Colonic mucosa (tissue), 4 donors: ENCODE measurements at places on chromosomes 12 and 14. TPM values are rescaled to one million over a fixed set of nuclear protein-coding genes. Genes with fewer than 3 reads are reported as not detected.

The SIX6 gene
- not detected for total RNA-seq

The TAS2R46 gene
- 0.48 TPM for total RNA-seq

The MAP3K9 gene
- 10.6 TPM for total RNA-seq

The SLC25A21 gene
- total RNA-seq = 0.82 TPM

The YEATS4 gene
- total RNA-seq = 18.2 TPM

The TMEM233 gene
- total RNA-seq = 0.10 TPM

The ABCC9 gene
- 5.0 TPM for total RNA-seq

The RNASE4 gene
- 41.5 TPM for total RNA-seq

DNA sequence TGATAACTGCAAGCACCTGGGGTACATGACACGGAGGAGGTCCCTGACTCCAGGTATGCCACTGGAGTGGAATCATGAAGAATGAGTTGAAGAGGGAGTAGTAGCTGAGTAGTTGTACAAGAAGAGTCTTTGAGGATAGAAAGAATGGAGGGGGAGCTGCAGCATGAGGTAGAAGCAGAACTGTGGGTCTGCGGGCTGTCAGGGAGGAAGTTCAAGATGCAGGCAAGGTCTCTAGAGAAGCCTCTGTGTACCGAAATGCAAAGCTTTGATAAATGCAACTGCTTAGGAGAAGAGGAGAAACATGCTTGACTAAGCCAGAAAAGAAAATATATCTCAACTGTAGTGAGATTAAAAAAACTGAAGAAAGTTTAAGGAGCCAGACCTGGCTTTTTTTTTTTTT is 91.5 kb downstream of the CPNE8 start:
- no peaks in the 10 kb centered on the region for H3K27me3 ChIP-seq
- H3K27ac ChIP-seq = no peak overlapping the region
- no peaks in the 10 kb centered on the region for H3K4me1 ChIP-seq

GRCh38 chr12:109831365-109831764 is 1.8 kb downstream of the TRPV4 start:
- H3K27me3 ChIP-seq = peaks cover 7% of the 10 kb centered on the region
- no peak overlapping the region for H3K27ac ChIP-seq
- DNase-seq = no peak
- no peaks in the 10 kb centered on the region for H3K4me1 ChIP-seq
- H3K36me3 ChIP-seq = no peaks in the 10 kb centered on the region

DNA sequence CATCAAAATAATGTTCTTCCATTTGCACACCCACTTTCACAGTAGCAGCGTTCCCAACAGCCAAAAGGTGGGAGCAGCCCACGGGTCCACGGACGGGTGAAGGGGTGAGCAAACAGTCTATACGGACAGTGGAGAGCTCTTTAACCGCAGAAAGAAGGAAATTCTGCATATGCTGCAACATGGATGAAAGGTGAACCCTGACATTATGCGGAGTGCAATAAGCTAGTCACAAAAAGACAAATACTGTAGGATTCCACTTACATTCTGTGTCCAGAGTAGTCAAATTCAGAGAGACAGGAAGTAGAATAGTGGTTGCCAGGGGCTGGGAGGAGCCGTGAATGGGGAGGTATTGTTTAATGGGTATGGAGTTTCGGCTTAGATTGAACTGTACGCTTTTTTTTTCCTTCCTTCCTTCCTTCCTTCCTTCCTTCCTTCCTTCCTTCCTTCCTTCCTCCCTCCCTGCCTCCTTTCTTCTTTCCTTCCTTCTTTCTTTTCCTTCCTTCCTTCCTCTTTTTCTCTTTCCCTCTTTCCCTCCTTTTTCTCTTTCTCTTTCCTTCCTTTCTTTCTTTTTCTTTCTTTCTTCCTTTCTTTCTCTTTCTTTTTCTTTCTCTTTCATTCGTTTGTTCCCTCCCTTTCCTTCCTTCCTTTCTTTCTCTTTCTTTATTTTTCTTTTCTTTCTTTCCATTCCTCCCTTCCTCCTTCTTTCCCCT is 15.8 kb upstream of the ANKRD9 start:
- peak; percentile 70 for DNase-seq
- no peaks in the 10 kb centered on the region for H3K36me3 ChIP-seq
- peak overlapping the region; percentile 33 for H3K4me3 ChIP-seq
- peaks cover 15% of the 10 kb centered on the region for H3K4me1 ChIP-seq
- no peaks in the 10 kb centered on the region for H3K27me3 ChIP-seq

- no peaks in the 10 kb centered on the region for H3K36me3 ChIP-seq
- no peak overlapping the region for H3K27ac ChIP-seq
- no peak for DNase-seq
- no peaks in the 10 kb centered on the region for H3K4me1 ChIP-seq
- H3K27me3 ChIP-seq = no peaks in the 10 kb centered on the region
- H3K4me3 ChIP-seq = no peak overlapping the region
Observed at GRCh38 chr12:126447346-126447745, 1382.1 kb downstream of the AACS start.

- no peak overlapping the region for H3K27ac ChIP-seq
- peak; percentile 50 for DNase-seq
- no peaks in the 10 kb centered on the region for H3K4me1 ChIP-seq
- no peak overlapping the region for H3K4me3 ChIP-seq
- H3K36me3 ChIP-seq = no peaks in the 10 kb centered on the region
Observed at GRCh38 chr14:102584871-102585869, 7.3 kb upstream of the RCOR1 start.

DNA sequence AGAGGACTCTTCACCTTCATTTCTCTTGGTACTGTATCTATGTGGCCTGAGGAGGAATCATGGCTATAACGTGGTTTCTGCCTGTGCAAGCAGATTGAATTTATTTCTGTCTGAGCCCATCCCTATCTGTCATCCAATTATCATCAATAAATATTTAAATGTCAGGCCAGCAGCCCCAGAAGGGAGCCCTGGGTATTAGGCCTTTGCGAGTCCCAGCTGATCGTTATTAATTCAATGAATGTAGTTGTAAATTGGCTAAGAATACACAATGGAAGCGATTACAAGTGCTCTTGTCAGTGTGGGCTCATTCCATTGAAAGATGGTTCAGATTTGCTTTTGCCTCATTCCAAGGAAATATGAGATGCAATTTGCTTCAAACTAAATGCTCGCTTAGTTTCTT is 142.0 kb downstream of the KTN1 start:
- H3K4me1 ChIP-seq = no peaks in the 10 kb centered on the region
- no peaks in the 10 kb centered on the region for H3K36me3 ChIP-seq
- no peaks in the 10 kb centered on the region for H3K27me3 ChIP-seq
- no peak overlapping the region for H3K4me3 ChIP-seq

- no peak overlapping the region for H3K4me3 ChIP-seq
- H3K27ac ChIP-seq = no peak overlapping the region
- DNase-seq = no peak
- H3K36me3 ChIP-seq = no peaks in the 10 kb centered on the region
- no peaks in the 10 kb centered on the region for H3K27me3 ChIP-seq
Observed at GRCh38 chr12:90174198-90174510, 465.5 kb upstream of the ATP2B1 start.

GRCh38 chr12:53071591-53072551 is 7.3 kb downstream of the SPRYD3 start:
- peaks cover 9% of the 10 kb centered on the region for H3K36me3 ChIP-seq
- no peak for DNase-seq
- H3K4me1 ChIP-seq = no peaks in the 10 kb centered on the region
- no peaks in the 10 kb centered on the region for H3K27me3 ChIP-seq

DNA sequence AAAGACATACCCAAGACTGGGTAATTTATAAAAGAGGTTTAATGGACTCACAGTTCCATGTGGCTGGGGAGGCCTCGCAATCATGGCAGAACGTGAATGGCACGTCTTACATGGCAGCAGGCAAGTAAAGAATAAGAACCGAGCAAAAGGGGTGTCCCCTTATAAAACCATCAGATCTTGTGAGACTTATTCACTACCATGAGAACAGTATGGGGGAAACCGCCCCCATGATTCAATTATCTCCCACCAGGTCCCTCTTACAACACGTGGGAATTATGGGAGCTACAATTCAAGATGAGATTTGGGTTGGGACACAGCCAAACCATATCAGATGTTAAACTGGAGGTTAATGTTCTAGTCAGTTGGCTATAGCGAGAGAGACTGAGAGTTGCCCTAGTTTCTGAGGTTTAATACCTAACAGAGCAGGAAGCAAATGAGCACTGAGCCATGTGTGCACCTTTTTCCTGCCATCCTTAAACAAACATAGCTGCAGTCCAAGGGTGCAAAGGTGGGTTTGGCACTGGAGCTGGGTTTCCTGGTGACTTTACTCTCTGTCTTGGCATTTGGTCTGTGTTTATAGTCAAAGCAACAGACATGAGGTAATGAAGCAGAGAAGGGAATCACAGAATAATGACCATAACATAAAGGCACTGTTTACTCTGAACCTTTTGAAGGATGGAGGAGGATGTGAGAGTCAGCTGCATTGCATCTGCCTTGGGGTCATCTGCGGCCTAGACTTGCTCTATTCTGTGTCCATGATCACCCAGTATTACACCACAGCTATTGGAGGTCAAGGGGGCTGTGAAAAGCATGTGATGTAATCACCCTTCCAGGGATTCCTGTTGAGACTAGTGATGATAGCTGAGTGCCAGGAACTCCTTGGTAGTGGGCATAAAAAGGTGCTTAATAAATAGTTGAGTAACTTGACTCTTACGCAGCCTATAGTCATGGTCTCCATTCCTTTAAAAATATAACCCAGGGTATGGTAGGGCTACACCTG is 83.6 kb upstream of the USP44 start:
- peak overlapping the region; percentile 81 for H3K27ac ChIP-seq
- peak; percentile 84 for DNase-seq
- H3K4me3 ChIP-seq = no peak overlapping the region
- H3K4me1 ChIP-seq = peaks cover 14% of the 10 kb centered on the region
- H3K27me3 ChIP-seq = no peaks in the 10 kb centered on the region

GRCh38 chr14:32669391-32669790 is 269.3 kb upstream of the NPAS3 start:
- DNase-seq = no peak
- H3K4me3 ChIP-seq = no peak overlapping the region
- H3K27ac ChIP-seq = no peak overlapping the region
- no peaks in the 10 kb centered on the region for H3K4me1 ChIP-seq
- no peaks in the 10 kb centered on the region for H3K36me3 ChIP-seq
- H3K27me3 ChIP-seq = no peaks in the 10 kb centered on the region

DNA sequence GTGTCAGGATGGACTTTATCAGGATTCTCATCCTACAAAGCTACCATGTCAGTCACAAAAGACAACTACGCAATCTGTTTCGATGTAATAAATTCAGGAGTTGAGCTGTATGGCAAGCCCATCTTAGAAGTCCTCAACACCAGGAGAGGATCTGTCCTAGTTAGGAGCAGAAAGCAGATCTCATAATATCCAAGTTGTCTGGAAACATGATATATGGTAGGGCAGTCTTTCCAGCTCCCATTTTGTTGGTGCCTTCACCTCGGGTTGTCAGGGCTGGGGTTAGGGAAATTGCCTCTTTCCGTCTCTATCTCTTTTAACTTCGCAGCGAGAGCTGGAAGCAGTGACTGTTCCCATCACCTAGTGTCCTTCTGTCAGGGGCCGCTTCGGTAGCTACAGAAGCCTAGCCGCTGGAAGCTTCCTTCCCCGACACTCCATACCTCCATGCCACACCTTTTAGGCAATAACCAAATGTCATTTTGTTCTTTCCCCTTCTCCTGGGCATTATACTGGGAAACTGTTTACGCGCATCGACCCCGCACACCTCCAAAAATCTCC is 1.4 kb downstream of the NIN start:
- H3K27ac ChIP-seq = peak overlapping the region; percentile 82
- H3K4me3 ChIP-seq = peak overlapping the region; percentile 65
- no peaks in the 10 kb centered on the region for H3K27me3 ChIP-seq
- no peaks in the 10 kb centered on the region for H3K4me1 ChIP-seq

DNA sequence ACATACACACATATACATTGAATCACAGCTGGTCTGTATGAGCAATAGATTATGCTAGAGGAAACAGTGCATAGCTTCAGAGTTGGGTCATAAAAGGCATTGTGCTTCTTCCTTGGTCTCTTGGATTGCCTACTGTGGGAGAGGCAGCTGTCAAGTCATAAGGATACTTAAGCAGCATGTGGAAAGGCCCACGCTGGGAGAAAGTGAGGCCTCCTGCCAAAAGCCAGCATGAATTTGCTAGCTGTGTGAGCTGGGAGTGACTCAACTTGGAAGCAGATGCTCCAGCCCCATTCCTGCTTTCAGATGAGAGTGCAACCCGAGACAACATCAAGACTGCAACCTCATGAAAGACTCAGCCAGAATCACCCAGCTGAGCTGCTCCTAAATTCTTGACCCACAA is 311.9 kb upstream of the TBX3 start:
- H3K4me3 ChIP-seq = no peak overlapping the region
- no peaks in the 10 kb centered on the region for H3K4me1 ChIP-seq
- no peaks in the 10 kb centered on the region for H3K27me3 ChIP-seq

DNA sequence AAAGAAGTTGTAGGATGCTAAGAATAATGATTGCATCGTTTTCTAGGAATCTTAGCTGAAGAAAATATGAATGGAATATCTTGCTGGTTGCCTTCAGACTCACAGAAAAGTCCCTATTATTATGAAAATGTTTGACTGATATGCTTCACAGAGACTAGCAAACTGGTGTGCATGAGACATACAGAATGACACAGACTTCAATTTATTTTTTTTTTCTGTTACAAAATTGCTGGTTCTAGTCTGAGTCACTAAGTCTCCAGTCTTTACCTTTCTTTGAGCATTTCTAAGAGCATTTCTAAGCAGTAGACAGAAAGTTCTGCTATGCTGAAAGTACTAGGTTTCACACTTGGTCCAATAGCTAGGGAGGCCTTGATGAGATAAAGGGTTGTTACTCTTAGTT is 377.6 kb upstream of the ATP2B1 start:
- DNase-seq = no peak
- H3K4me1 ChIP-seq = no peaks in the 10 kb centered on the region
- no peaks in the 10 kb centered on the region for H3K27me3 ChIP-seq
